ENCODE measurements at places on chromosomes 2 and 18.

GRCh38 chr2:23901966-23902846, 24.7 kb downstream of the ATAD2B start:
- no peak for DNase-seq

GRCh38 chr18:9016633-9017166, 85.8 kb upstream of the NDUFV2 start:
- DNase-seq: no peak

GRCh38 chr18:45724601-45725000, 620 bp downstream of the SLC14A1 start:
- no peak for DNase-seq

DNA sequence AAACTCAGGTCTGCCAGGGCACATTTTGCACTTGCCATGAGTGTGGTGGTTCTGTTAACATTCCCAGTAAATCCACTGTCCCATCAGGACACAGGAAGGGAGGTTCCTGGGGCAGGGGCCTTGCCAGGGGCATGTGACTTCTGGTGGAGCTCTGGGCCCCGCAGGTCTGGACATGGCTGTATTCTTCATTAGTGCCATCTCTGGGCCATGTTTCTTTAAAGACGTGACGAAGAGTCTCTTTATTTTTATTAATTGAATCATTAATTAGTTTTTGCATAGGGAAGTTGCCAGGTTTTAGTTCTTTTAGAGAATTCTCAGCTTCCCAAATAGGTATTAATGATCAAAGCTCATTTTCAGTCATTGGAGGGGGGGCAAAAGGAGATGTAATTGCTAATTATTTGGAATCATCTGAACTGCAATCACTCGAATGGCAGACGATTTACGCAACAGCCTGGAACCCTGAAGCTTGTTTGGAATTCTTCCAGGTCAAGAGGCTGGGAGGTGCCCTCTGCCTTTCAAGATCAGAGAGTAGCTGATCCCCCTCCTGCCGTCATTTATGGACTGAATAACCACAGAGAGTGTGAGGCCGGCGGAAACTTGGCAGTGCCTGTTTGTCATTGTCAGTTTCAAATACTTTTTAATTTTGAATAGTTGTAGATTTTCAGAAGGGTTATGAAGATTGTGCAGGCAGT, 106.2 kb downstream of the RTP5 start:
- no peak for DNase-seq

GRCh38 chr2:72994282-72994990, 77.1 kb downstream of the SFXN5 start:
- no peak for DNase-seq

DNA sequence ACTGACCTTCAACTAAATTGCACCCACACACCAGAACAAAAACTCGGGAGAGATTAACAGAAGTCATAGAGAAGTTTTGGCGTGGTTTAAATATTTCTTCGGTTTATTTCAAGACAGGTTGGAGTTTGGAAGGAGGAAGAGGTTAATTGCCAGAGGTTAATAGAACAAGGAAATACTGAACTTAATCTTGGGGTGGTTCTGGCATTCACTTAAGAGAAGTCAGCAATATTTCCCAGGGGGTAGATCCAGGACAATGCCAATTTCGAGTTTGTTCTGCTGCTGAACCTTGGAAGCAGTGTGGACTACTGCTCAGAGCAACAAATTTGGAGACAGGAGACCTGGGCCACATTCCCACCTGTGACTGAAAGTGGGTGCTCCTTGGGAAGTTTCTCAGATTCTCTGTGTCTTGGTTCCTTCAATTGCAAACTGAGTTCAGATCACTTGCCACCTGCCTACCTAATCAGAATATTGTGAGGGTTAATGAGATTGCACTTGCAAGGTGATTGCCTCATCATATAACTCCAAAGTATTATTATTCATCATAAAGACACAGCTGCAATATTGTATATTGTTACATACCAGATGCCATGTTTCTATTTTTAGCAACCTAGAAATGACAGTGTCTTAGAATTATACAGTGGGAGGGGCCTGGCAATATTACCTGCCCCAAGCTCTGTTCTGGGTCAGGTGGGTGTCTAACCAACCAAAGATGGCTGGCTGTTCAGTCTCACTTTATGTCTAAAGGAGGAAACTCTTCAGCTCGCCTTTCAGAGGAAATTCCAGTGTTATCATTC, 217.4 kb downstream of the CDCA7 start:
- no peak for DNase-seq

DNA sequence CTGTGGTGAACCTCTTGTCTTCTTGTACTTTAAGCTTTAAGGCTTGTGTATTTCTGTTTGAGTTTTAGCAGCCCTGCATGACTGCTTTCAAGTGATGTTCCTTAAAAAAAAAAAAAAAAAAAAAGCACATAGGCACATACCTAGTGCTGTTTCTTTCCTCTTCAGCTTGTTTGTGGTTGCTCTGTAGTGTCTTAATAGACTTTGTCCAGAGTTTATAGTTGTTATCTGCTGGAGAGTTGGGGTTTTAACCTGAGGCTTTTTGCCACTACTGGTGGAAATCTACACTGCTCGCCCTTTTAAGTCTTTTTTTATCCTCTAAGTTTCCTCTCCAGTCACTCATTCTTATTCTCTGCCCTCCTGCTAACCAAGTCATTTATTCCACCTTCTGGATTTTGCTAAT, 34.5 kb downstream of the AGFG1 start:
- DNase-seq: no peak

Measured in CD4-positive, alpha-beta T cell (primary cell).